ENCODE measurements at places on chromosomes 3 and 15. TPM values are rescaled to one million over a fixed set of nuclear protein-coding genes. Genes with fewer than 3 reads are reported as not detected.

COX17 gene
- 20.6 TPM for total RNA-seq

ECE2 gene
- not detected for total RNA-seq

OSTN gene
- total RNA-seq: 13.9 TPM

CNTN3 gene
- 27.1 TPM for total RNA-seq

MAP1A gene
- 14.3 TPM for total RNA-seq

SLC38A3 gene
- 0.63 TPM for total RNA-seq

PDE8A gene
- 82.3 TPM for total RNA-seq

FILIP1L gene
- 103 TPM for total RNA-seq

SKOR1 gene
- 0.21 TPM for total RNA-seq

NPTN gene
- total RNA-seq: 179 TPM

VPS39 gene
- total RNA-seq: 57.3 TPM

A4GNT gene
- not detected for total RNA-seq

TMC3 gene
- total RNA-seq: 0.95 TPM

CCNB2 gene
- total RNA-seq: 18.2 TPM

CORO2B gene
- total RNA-seq: 4.2 TPM

BDH1 gene
- 6.9 TPM for total RNA-seq

LMAN1L gene
- 0.85 TPM for total RNA-seq

OXTR gene
- 1.6 TPM for total RNA-seq

GHSR gene
- not detected for total RNA-seq

PTX3 gene
- total RNA-seq: 5.1 TPM
